ENCODE measurements at places on chromosomes 7 and 10.

DNA sequence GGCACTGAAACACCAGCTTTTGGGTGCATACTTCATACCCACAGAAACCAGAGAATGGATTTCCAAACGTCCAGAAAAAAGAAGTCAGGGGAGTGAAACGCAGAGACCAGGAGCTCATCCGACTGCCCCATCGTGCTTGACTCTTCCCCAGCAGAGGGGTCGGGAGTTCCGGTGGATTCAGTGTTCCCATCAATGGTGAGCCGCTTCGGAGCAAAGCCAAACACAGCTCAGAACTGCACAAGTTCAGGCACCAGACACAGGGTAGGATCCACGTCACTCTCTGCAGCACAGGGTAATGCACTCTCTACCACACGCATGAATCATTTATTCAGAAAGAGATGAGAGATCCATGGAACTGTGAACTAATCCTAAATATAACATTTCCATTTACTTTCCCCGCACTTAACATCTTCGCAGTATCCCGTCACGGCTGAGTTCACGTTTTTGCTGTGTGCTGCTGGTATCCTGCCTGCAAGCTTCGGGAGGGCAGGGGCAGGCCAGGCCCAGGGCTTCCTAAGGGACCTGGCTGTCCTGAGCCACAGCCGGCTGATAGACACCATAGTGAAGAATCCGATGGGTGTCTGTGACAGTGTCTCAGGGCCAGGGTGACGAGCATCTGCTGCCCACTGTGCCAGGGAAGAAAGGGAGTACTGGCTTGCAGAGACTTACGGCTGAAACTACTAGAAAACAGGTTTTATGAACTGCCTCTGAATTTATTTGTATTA, 545.3 kb downstream of the PTPRN2 start:
- DNase-seq, result no peak

- no peak for DNase-seq
These were observed 665.3 kb upstream of the IGFBP3 start for GRCh38 chr7:46586406-46586805.

GRCh38 chr7:79620291-79620690, 166.8 kb upstream of the MAGI2 start:
- no peak for DNase-seq

DNA sequence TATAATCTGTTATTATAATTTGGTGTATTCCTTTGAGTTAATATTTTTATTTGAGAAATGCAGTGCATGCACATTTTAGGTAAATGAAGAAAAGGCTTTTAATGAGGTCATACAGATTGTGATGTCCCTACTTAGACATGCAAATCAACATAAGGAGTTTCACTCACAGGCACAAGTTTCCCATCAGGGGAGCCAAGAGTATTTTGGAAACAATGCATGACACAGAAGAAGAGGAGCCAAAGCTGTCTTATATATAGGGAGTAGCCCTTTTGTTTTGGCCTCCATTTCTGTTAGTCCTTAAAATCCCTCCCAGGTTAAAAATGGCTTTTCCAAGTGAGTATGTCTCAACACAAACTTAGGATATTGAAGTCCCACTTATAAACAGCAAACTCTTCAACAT, 703.4 kb upstream of the ANKRD30A start:
- DNase-seq, result no peak

DNA sequence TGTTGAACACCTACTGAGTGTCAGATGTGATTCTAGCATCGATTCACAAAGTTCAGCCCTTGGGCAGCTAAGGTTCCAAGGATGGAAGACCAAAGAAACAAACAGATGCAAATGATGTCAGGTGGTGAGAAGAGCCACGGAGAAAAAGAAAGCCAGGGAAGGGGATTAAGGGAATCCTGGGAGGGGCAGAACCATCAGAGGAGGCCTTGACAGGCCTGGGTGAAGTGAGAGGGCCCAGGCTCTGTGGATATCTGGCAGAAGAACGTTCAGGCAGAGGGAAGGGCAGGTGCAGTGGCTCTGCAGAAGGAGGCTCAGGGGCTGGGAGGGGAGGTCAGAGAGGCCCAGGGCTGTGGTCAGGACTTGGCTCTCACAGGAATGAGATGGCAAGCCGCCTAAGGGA, 90.4 kb downstream of the C10orf105 start:
- DNase-seq, result no peak

DNA sequence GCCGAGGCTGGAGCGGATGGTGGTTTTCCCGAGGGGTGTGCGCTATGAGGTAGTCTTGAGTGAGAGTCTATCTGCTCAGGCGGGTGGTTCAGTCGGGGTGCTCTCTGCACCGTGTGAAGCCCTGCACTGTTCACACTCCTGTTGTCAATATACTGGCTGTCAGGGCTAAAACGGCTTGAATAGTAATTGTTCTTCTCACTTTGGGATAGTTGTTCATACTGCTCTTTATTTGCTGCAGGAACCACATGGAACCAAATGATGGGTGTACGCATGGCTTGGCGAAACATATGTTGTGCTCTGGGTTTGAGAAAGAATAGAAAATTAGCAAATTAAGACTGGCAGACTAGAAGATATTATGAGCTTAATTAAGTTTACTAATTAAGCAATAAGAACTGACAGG, 432.5 kb downstream of the PARD3 start:
- no peak for DNase-seq

DNA sequence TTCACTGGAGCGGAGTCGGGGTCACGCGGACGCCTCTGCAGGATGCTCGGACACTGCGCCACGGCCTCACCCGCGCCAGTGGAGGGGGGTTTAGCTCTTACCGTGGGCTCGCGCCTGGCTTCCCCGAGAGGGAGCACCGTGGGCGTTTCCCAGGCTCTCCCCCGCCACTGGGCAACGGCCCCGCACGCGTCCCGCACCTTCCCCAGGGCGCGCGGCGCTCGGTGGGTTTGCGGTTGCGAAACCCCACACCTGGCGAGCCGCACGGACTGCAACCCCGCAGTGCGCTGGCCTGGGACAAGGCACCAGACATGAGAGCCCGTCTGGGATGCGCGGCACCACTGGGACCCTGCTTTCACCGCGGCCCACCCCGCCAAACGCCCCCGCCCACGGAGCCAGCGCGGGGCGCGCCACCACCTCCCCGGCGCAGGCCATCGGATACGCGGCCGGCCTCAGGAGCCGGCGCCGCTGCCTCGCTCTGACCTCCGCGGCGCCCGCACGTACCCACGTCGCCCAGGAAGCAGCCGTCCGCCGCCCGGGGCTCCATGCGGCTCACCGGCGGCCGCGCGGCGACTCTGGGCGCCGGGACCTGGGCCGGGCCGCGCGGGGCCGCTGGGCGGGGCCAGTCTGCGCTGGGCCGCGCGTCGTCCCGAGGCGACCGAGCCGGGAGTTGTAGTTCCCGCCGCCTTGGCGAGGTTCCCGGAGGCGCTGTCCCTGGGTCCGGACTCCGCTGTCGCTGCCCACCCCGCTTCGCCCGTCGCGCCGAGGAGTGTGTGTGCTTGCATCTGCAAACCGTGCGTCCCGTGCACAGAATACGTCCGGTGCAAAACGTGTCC, at the start of gene ASB13:
Gene ASB13, minus strand, starts transcription at position 588 of the 833 bp plus-strand sequence. Its CDS starts 44 bp downstream, at position 544.
- no peak for DNase-seq

GRCh38 chr10:111473361-111473760, 396.5 kb downstream of the ADRA2A start:
- no peak for DNase-seq

- DNase-seq, result no peak
These were observed 382.5 kb downstream of the PARD3 start for GRCh38 chr10:34432589-34432988.
